ENCODE measurements at places on chromosomes 16 and 17.

- no peak for DNase-seq
Observed at GRCh38 chr16:27485126-27485525, 64.6 kb downstream of the GTF3C1 start.

- no peak for DNase-seq
Observed at GRCh38 chr16:49859125-49859811, 3.4 kb upstream of the ZNF423 start.

- no peak for DNase-seq
Observed at GRCh38 chr17:78129351-78130089, 965 bp upstream of the TMC6 start.

DNA sequence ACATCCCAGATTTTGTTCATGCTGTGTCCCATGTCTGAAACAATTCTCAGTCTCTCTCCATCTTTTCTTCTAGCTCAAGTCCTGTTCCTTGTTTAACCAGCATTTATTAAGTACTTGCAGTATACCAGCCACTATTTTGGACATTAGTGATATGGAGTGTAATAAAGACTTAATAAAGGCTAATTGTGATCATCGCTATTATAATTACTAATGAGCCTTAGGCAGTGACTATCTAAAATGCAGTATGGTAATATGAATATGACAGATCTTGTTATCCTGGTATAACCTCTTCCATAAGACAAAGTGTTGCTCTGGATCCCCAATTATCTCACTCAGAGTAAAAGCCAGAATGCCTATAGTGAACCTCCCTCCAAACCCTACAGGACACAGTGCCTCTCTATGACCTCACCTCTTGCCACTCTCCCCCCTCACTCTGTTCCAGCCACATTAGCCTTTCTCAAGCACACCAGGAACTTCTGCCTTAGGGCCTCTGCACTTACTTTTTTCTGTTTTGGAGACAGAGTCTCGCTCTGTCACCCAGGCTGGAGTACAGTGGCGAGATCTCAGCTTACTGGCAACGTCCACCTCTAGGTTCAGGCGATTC is 1.8 kb upstream of the FLOT2 start:
- DNase-seq, result no peak

DNA sequence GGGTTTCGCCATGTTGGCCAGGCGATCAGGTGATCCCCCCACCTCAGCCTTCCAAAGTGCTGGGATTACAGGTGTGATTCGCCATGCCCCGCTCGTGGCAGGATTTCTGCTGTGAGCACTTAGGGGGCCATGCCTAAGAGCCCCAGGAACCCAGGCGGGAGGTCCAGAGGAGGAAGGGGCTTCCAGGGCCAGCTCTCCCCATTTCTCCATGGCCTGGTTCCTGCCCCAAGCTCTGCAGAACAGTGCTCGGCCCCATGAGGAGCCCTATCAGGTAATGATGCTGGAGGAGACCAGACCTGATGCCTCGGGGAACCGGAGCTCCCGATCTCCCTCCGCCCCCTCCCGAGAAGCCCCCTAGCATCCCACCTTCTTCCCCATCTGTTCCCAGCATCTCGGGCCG is 53.6 kb downstream of the RMI2 start:
- no peak for DNase-seq

DNA sequence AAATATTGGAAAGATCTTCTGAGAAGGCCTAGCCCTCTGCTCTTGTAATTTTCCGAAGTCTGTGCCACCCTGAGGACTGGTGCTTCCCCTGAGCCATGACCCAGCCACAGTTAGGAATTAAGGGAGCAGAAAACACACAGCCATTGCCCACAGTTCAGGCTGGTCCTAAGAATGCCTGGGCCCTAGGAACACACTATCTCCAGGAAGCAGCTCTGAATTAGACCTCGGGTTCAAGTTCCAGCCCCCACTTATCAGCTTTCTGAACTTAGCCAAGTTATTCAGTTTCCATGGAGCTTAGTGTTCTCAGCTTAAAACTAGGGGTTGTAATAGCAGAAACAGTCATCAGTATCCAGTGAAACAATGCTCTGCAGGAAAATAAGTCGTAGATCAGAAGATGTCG is 56.0 kb downstream of the CDH13 start:
- DNase-seq, result no peak

- no peak for DNase-seq
Observed at GRCh38 chr17:10463402-10463801, 6.0 kb downstream of the MYH4 start.

DNA sequence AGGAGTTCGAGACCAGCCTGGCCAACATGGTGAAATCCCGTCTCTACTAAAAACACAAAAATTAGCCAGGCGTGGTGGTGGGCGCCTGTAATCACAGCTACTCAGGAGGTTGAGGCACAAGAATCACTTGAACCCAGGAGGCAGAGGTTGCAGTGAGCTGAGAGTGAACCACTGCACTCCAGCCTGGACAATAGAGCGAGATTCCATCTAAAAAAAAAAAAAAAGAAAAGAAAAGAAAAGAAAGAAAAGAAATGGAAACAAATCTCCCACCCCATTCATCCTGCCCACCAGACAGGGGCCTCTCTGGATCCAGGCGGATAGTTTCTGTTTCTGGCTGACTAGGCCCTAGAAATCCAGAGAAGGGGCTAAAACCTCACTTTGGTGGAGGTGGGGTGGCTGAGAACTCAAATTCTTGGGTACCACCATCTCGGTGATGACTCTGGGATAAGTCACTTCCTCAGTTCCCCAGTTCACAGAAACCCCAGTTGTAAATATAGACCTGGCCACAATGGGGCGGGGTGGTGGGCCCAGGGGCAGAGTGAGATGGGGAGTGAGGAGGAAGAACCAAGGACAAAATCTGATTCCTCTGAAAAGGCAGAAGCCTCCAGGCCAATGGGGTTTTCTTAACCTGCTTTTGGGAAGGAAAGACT is 22.2 kb downstream of the SOCS1 start:
- DNase-seq, result peak; percentile 62

- DNase-seq, result no peak
Observed at GRCh38 chr16:23137818-23138217, 11.4 kb downstream of the USP31 start.

GRCh38 chr17:64994781-64995538 is 61.6 kb downstream of the GNA13 start:
- DNase-seq, result no peak
